ENCODE measurements at places on chromosomes 3 and 15.

DNA sequence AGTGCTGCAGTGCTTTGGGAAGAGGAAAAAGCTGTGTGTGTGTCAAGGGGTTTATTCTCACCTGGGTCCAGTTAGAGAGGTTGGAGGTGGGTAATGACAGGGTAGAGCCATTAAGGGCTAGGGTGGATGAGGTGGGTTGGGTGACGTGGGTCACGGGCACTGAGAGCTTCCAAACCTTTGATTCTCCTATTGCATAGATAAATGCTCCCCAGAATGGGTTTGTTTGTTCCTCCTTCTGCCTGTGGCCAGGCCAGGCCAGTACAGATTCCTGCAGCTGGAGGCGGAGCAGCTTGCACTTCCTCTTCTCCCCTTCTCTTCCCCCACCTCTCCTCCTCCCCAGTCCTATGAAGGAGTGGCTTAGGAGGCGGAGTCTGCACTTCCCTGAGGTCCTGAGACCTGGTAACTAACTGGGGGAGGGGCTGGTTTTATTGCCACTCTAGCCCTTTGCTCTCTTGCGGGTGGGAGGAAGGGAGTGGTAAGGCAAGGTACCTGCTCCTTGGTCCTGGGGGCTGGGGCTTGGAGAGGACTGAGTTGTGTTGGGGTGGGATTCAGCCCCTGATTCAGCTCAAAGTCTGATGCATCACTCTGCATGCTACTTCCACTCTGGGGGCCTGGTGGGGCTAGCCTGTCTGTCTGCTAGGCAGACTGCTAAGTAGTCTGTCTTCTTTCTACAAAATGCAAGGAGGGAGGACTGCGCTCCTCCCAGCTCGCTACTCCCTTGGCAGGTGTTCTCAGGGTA, 3.5 kb downstream of the SPINT1 start:
- no peak for DNase-seq

GRCh38 chr3:113274425-113275257, 63.3 kb downstream of the BOC start:
- DNase-seq, result no peak

- DNase-seq, result no peak
Observed at GRCh38 chr3:14991818-14992612, 44.6 kb downstream of the NR2C2 start.

GRCh38 chr15:96766366-96766765, 435.9 kb downstream of the NR2F2 start:
- no peak for DNase-seq

DNA sequence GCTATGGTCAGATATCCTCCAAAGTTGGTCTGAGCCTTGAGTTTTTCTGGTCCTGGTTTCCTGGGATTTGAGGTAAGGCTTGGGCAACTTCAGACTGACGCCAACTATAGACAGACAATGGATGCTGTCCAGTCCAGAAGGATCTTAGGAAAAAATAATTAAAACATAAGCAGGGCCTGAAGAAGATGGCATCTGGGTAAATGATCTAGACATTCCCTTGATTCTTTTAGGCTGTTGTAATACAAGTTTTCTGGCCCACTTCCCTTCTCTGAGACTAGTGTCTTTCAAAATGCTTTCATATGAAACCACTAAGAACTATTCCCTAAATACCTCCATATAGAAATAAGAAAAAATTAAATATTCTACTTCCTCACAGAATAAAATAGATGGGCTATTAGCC, 47.7 kb upstream of the PLXND1 start:
- DNase-seq, result no peak

DNA sequence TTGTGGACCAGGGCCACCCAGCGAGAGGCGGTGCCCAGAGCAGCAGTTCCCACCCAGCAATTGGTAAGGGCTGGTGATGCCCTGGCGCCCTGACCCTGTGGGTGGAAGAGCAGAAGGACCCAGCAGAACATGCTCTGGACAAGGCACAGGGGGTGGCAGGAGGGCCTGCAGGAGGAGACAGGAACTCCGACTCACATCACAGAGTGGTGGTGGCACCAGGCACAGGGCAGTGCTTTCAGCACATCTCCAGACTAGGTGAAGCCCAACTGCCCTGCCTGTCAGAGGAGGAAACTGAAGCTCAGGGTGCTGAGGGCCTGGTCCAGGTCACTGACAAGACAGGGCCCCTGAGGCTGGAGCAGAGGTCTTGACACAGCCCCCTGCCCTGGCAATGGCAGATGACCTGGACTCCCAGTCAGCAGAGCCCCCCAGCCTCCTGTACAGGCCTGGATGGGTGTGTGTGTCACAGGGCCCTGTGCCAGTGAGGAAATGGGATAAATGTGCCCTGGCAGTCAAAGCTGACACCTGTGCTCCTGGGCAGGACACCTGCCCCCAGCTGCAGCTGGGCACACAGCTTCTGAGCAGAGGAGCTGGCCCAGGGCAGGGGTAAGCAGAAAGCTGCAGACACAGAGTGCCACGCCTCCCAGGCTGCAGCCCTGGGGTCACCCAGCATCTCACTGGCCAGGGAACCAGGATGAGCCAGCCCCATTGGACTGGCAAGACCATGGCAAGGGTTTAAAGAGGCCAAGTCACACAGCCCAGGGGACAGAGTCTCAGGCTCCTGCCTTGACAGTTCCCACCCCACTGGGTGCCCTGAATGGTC, 11.4 kb downstream of the KLF15 start:
- no peak for DNase-seq

DNA sequence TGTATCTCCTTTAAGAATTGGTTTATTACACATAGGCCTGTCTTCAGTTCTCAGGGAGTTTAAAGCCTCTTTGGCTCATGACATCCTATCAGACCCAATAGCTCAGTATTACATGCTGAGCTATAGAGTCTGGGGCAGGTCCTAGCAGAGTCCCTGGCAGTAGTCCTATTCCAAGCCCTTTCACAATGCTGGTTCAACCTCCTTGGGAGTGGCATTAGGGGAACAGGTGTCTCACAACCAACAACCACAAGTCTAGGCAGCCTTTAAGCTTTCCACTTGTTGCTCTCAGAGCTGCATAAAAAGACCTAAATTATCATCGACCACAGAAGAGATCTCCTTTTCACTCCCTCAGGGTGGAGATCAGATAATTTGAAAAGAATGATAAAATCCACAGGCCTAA, 22.8 kb upstream of the C2CD4B start:
- no peak for DNase-seq

- no peak for DNase-seq
Observed at GRCh38 chr3:24129549-24129948, 184.5 kb downstream of the NR1D2 start.

GRCh38 chr15:57025264-57025926, 107.0 kb downstream of the TCF12 start:
- no peak for DNase-seq

DNA sequence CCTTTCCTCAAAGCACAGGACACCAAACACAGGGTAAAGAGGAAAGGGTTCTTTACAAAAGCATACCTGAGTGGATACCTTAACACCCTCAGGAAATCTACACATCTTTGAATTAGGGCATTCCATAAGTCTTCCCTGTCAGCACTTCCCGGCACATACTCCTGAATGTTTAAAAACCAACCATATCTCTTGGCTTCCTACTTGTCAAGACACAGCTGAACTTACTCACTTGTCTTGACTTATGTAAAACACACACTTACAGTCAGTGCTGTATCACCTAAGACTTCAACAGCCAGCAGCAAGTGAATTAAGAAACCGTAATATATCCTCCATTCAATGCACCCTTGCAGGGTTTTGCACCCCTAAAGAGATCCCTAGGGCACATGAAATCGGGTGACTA, 17.5 kb downstream of the IL1RAP start:
- no peak for DNase-seq

DNA sequence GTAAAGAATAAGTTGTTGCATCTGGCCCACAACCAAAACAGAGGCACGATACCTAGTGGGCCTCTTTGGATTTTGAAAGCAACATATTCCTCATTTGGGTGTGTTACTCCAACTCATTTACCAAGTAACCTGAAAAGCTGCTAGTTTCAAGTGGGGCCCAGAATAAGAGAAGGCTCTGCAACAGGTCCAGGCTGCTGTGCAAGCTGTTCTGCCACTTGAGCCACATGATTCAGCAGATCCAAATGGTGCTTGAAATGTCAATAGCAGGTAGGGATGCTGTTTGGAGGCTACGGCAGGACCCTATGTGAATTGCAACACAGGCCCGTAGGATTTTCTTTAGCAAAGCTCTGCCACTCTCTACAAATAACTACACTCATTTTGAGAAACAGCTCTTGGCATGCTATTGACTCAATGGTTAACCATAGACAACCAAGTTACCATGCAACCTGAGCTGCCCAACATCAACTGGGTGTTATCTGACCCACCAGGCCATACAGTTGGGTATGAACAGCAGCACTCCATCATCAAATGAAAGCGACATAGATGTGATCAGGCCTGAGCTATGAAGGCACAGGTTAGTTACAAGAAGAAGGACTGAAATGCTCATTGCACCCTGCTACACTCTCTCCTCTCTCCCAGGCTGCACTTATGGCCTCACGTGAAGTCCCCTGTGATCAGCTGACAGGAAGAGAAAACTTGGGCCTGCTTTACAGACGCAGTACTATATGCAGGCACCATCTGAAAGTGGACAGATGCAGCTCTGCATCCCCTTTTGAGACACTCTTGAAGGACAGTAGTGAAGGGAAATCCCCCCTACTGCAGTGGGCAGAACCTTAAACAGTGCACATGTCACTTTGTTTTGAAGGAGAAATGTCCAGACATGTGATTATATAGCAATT, 9.5 kb upstream of the MCF2L2 start:
- DNase-seq, result no peak

DNA sequence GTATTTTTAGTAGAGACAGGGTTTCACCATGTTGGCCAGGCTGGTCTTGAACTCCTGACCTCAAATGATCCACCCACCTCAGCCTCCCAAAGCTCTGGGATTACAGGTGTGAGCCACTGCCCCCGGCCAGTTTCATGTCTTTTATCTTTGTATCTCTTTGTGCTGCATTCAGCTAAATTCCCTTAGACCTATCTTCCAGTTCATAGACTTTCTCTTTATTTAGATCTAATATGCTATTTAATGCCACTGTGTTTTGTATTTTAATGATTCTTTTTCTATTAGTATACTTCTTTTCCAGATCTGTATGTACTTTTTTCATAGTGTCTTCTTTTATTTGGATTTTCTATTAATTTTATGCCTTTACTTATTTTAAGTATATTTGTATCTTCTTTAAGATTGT, 14.9 kb downstream of the MINAR1 start:
- no peak for DNase-seq

- DNase-seq, result no peak
Observed at GRCh38 chr3:23748398-23749110, 57.2 kb upstream of the UBE2E1 start.

DNA sequence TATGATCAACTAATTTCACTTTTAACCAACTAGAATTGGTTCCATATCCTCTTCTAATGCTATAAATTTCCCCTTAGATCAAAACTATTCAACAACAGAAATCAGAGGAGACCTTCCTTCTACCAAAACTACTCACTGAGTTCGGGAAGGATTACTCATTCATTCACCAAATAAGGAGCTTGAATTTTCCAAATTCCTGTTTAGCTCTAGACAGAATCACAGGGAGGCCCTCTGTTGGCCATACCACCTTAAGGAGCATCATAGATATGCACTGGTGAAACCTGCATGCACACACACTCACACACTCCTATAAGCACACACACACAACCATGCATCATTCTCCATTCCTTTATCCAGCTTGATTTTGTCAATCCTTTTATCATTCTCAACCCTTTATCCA, 49.0 kb downstream of the SUCLG2 start:
- no peak for DNase-seq

DNA sequence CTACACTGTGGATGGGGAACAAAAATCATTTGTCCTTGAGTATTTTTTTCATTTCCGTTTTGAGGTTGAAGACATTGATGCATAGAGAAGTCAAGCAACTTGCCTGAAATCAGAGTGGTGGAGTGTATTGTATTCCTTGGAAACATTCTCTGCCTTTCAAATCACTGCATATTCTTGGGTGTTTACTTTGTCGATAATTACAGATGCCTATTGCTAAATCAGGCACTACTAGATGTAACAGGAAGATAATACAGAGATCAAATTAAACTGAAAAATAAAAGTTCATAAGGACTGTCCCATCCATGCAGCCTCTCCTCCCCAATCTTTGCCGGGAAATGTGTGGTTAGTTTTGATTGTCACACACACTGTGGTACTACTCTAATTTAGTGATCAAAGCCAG, 37.4 kb upstream of the VEPH1 start:
- DNase-seq, result no peak

DNA sequence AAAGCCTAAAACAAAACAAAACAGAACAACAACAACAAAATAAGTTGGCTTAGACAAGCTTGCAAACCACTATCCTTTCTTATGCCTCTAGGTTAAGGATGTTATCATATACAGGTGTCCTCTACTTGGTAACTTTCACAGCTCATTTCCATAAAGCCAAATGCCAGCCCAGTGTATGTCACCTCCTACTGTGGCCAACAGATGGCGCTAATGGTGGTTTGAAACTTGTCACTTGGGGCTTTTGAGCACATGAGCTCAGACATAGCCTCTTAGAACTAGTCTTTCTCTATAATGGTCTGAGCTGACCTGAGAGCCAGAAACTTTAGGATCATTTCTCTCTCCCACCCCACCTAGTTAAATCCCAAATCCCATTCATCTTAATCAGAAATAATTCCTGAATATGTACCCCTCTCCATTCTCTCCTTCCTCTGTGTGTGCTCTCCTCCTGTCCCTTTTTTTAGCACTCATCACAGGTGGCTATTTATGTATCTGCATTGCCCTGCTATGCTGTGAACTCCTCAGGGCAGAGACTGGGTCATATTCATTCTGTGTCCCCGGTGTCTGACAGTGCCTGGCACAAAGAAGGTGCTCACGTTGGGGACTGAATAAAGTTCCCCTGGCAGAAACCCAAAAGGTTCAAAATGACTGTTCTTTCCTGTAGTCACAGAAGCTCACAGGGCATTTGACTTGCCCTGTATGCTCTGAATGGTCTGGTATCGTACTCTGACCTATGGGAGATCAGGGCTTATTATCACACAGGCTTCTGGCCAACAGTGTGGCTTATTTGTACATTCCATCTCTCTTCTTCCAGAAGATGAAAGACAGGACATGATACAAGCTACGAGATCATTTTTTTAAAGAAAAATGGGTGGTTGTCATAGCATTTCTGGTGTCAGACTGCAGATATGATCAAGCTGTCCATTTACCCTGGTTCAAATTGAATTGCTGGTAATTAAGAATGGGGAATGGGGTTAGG, 319.3 kb upstream of the AZI2 start:
- no peak for DNase-seq

GRCh38 chr3:87287011-87287410, 10.6 kb upstream of the POU1F1 start:
- no peak for DNase-seq

- DNase-seq, result no peak
Observed at GRCh38 chr15:69679623-69680228, 227.1 kb downstream of the RPLP1 start.

DNA sequence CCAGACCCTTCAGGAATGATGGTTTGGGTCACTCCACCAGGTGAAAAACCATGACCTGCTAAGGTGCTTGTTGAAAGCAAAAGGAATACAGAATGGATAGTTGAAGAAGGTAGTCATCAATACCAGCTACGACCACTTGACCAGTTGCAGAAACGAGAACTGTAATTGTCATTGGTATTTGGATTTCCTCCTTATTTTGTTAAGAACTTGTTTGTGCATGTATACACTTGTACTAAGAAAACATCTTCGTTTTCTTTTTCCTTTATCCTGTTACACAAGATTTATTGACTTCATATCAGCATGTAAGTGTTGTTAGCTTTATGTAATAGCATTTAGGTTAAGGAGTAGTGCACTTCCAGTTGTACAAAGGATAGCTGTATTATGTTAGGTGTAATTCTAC, 261.8 kb downstream of the MCTP2 start:
- no peak for DNase-seq

Data from esophagus squamous epithelium (tissue), 5 donors.